Epithelial cell of proximal tubule (primary cell): ENCODE measurements at places on chromosomes 5 and 9.

DNA sequence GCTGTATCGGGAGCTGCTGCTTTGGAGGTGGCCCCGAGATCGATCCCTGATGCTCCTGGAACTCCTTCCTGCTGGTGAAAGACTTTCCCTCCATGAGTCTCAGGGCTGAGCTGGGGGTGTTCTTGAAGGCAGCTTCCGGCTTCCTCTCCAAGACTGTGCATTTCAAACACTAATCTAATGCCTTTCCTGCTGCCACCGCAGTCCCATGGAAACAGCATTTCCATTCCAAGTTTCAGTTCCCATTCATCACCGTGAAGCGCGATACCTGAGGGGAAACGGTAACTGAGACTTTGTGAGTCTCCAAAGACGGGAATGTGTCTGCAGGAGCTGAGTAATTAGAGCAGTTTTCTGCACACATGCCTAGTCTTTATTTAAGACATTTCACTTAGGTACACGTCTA is 230.1 kb downstream of the PAX5 start:
- no peak for DNase-seq

DNA sequence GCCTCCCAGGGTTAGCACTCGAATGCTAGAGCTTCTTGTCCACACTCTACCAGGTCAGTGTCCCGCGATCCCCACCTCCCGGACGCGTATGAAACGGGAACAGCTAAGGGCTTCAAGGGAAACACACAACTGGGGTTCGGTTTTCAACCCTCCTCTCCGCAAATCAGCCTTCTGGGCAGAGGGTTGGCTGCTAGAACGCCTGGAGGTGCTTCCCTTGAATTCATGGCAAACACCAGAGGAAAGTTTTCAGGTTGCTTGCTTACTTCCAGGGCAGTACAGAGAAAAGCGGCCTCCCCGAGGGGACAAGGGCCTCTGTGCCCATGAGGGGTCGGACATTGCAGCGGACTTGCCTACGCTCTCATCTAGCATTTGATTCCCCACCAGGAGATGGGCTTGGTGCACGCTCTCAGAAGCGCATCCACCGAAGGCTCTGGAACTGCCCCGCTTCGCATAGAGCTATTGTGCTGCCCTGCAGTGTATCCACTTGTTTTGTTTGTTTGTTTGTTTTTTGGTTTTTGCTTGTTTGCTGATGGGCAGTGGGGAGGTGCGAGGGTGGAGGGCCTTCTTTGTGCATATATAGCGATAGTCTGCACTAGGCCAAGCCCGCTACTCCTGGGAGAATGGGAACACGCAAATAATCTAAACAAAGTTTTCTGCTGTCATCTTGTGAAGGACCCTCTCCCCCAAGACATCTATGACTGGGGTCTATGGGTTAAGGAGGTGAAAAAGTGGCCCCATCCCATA is 1.3 kb upstream of the DMRT3 start:
- DNase-seq, result no peak

DNA sequence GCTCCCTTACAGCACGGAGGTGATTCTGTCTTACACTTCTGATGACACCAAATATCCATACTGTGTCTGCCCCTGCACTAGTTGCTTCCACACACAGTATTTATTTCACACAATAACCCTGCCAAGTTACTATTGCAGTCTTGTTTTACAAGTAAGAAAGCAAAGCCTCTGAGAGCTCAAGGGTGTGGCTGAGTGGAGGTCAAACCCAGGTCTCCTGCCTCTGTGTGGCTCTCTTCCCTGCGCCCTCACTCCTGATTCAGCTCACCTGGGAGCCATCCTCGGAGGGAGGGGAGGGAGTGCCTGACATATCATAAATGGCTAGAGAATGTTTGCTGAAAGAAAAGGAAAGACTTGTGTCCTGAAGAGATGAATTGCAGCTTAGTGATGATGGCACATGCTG is 41.0 kb downstream of the MVB12B start:
- no peak for DNase-seq

- no peak for DNase-seq
Observed at GRCh38 chr5:36722900-36723299, 116.5 kb downstream of the SLC1A3 start.

- peak; percentile 56 for DNase-seq
Observed at GRCh38 chr5:168066536-168067208, 224.8 kb upstream of the WWC1 start.

DNA sequence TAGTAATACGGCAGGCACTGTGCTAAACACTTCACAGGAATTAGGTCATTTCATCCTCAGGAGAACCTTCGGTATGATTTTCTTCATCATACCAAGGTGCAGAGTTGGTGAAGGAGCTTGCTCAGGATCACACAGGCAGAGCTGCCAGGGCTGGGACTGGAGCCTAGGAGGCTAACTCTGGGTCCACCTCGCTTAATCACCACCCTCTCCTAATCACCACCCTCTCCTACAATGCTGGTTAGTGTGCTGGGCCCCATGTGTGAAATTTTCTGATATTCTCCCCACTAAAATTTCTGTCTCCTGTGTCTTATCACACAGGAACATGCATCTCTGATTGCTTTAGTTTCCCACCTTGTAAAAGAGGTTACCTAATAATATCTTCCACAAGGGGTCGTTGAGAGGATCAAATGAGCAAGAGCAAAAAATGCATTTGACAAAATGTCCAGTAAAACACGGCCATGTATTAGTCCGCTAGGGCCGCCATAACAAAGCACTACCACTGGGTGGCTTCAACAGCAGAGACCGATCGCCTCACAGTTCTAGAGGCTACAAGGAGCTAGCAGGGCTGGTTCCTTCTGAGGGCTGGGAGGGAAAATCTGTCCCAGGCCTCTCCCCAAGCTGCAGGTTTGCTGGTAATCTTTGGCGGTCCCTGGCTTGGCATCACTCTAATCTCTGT is 128.2 kb upstream of the NFIB start:
- DNase-seq, result no peak

DNA sequence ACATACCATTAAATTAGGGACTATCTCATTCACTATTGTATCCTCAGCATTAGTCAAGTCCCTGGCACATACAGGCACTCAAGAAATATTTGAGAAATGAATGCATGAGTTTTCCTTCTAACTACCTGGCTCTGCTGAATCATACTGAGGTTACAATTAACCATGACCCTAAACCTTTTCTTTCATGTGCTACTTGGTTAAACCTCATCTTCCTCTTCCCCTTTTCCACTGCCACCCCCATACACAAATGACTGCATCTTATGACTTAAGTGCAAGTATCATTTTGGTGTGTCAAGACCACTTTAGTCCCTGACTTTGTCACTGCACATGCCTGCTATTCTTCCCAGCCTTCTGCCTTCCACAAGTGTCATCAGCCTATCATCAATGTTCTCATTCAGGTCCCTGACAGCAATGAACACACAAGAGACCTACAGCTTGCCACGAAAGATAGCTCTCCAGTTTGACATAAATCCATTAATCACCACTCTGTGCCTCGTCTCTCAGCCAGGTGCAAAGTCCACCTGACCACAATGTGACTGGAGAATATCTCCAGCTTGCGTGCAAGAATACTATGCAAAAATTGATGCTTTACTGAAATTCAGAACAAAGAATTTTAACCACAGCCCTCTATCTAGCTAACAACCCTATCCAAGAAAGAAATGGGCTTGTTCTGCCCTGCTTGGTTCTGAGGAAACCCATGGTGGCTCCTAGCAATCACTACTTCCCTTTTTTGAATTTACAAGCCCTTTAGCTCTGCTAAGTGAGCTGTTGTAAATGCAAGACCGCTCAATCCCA is 74.5 kb downstream of the MAPKAP1 start:
- peak; percentile 48 for DNase-seq

DNA sequence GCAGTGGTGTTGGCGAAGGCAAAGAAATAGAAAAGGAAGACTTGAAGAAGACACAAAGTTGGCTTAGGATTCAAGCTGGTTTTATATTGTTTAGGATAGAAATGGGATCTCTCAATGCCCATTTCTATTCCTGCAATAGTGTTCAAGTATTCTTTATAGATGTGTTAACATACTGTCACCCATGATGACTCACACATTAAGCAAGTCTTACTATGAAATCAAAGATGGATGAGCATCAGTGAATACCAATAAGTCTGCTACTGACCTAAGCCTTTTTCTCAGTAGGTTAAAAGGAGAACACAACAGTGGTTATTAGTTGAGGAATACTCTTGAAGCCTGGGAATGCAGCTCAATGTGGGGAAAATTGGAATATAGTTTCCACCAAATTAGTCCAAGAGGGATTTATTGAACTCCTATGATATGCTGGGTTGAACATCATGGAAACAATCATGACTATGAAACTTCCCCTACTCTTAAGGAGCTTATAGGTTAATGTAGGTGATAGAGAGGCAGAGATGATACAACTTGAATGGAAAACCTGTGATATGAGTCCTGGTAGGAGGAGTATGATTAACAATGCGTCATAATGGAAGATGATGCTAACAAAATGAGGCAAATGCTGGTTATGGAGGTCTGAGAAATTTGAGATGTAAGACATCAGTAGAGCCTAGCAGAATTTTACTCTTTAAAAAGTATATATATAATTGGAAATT is 417.1 kb upstream of the DAP start:
- no peak for DNase-seq

- DNase-seq, result no peak
Observed at GRCh38 chr5:43066799-43067741, 27.0 kb upstream of the ANXA2R start.
